ENCODE measurements at places on chromosomes 5 and 9.

GRCh38 chr5:135194573-135195269, 160.7 kb upstream of the PITX1 start:
- DNase-seq: no peak

GRCh38 chr5:129460936-129461710, 1.0 kb downstream of the ADAMTS19 start:
- no peak for DNase-seq

DNA sequence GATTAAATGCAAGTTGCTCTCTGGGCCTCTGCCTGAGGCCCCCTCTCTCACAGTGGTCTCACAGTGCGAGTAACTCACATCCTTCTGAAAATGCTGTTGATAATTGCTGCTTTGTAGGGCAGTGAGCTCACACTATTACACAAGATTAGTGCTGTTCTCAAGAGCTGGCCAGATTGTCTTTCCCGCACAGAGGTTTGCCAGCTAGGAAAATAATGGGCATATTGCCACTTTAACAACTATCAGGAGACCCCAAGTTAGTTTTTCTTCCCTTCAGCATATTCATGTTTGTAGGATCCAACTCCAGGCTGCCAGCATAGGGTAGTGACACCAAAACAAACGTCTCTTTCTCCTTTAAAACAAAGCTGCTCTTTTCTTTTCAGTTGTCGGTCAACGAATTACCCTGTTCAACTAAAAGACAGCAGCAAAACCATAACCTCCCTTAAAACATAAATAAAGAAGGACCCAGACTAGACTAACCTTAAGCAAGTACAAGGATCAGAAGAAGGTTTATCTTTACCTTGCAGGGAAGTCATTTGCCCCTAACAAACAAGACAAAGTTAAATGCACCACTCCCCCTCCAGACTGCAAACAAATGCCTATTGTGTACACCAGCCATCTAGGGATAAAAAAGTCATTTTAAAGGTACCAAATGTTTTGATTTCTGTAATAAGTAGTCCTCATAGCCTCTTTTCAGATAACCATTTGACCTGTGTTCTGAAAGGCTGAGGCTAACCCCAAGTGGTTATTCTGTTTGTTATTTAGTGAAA, 91.4 kb downstream of the VCAN start:
- DNase-seq: no peak

GRCh38 chr5:136053336-136054141, 24.8 kb downstream of the TGFBI start:
- no peak for DNase-seq

DNA sequence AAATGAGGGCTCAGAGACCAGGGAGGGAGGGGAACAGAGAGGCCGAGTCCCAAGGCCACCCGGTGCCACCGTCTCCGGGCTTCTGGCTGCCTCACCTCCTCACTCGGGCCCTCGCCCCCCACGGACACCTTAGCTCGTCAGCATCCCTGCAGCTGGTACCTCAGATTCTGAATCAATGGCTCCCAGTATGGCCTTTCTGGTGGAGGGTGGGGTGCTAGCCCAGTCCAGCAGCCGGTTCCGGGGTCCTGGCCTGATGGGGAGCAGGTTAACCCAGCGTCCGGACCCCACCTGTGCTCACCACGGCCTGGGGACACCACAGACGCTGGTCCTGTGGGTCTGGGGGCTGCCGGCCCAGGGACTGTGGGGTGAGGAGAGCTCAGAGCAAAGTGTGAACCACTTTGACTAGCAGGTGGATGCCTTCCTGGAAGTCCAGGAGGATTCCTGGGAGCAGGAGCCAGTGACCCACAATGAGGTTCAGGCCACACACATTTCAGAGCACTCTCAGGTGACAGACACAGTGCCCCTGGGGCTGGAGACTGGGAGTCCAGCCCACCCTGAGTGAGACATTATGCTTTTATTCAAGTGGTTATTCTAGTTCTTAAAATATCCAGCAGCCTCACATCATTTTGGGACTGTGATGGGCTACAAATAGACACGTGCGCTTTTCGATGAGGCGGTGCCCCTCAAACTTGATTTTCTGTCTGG, 53.3 kb downstream of the AHRR start:
- no peak for DNase-seq

GRCh38 chr9:107283623-107284616, 841 bp downstream of the RAD23B start:
- peak; percentile 12 for DNase-seq

- no peak for DNase-seq
Observed at GRCh38 chr5:54514841-54515432, 2.6 kb upstream of the SNX18 start.

GRCh38 chr9:89668216-89668865, 63.5 kb downstream of the GADD45G start:
- DNase-seq: peak; percentile 55

DNA sequence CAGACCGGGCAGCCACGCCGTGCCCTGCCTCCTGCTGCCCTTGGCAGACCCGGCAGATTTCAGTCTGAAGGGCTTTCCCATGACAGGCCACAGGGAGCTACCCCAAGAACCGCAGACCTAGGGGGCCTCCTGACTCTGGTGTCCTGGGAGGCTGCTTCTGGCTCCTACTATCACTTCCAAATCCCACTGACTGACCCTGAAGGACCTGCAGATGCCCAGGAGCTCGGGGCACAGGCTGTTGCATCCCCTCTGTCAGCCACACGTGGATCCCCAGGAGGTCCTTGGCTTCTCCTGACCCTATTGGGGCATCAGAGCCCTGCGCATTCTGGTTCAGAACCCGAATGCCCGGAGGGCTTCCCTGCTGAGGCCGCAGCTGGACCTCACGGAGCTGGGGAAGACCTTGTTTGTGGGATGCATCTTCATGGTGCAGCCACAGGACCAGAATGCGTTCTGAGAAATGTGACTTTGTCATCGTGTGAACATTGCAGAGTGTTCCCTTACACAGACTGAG, 81.3 kb upstream of the IRX4 start:
- no peak for DNase-seq

- no peak for DNase-seq
Observed at GRCh38 chr5:178212241-178213002, 8.1 kb downstream of the HNRNPAB start.

- no peak for DNase-seq
Observed at GRCh38 chr5:179779826-179780225, 14.0 kb upstream of the LTC4S start.

GRCh38 chr5:52705720-52706119, 82.0 kb upstream of the ITGA1 start:
- no peak for DNase-seq

GRCh38 chr5:132657676-132658380, at the start of gene IL13:
TSS of gene IL13 (plus strand) at chr5:132658173. CDS start at chr5:132658187, 14 bp downstream.
- DNase-seq: no peak

GRCh38 chr5:60161340-60161934, 267.9 kb upstream of the PDE4D start:
- no peak for DNase-seq

DNA sequence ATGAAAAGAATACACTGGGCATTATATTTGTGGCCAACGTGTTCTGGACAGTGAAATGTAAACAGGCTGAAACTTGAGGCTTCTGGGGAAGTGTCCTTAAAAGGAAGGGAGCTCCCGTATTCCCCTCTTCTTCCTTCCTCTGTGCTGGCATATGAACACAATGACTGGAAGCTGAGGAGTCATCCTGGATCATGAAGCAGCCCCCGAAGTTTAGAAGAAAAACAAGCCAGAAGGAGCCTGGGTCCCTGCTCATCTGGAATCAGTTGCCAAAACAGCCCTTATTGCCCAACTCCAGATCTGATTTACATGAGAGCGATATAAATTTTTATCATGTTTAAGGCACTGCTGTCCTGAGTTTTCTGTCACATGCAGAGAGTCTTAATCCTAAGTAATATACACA, 65.4 kb upstream of the SLC1A1 start:
- no peak for DNase-seq

DNA sequence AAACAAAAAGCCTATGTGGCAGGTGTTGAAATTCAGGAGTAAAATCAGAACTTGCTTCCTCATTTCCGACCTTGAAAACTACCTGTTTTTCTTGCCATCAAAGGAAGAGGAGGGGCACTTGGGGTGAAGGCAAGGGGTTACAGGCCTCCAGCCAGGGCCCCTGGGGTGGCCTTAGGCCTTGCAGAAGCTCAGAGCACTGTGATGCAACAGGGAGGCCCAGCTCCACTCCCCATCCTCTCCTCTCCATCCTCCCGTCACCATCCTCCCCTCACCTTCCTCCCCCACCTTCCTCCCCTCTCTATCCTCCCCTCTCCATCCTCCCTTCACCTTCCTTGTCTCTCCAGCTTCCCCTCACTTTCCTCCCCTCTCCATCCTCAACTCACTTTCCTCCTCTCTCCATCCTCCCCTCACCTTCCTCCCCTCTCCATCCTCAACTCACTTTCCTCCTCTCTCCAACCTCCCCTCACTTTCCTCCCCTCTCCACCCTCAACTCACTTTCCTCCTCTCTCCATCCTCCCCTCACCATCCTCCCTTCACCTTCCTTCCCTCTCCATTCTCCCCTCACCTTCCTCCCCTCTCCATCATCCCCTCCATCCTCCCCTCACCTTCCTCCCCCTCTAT, 111.6 kb downstream of the WNK2 start:
- no peak for DNase-seq

GRCh38 chr9:86585422-86586143, 231.4 kb upstream of the TUT7 start:
- no peak for DNase-seq

DNA sequence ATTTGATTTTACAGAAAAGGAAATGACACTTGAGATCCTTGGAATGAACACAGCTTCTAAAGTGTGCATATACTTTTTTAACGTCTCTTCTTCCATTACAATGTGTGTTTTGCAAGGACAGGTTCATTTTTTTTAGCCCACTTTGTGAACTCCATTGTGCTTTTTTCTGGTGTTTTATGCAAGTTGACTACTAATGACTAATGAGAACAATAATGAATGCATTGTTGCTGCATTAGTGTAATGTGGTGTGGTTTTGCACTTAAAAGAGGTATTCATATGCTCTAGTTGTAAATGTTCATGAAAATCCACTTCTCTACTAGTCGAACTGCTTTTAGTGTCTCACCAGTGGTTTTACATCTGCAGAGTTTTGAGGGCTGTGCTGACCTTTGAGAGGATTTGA, 93.6 kb downstream of the UHRF2 start:
- DNase-seq: no peak

GRCh38 chr9:107360098-107360497, 77.0 kb downstream of the RAD23B start:
- DNase-seq: no peak

- DNase-seq: no peak
Observed at GRCh38 chr9:89065921-89066320, 74.7 kb downstream of the S1PR3 start.

GRCh38 chr5:56981548-56982315, 29.8 kb upstream of the MIER3 start:
- no peak for DNase-seq

- DNase-seq: no peak
Observed at GRCh38 chr5:137073189-137073588, 425.9 kb downstream of the SPOCK1 start.

DNA sequence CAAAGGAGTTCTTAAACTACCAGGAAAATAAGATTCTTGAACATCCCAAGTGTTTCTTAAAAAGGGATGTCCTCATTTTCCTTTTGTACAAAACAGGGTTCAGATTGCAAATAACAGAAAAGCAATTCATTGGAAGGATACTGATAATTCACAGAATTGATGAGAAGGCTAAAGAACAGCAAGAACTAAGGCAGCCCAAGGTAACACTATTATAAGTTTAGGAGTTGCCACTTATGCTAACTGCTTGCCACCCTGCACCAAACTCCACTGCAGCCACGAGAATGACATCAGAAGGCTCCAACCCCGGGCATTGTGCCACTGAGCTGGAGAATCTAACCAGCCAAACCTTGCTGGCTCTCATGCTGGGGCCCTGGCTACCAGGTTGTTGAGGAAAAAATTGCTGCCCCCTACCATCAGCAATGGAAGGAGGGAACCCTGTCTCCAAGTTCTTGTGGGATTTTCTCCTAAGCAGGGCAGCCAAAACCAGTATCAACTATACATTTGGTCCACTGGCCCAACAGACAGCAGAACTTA, 123.4 kb downstream of the ARL15 start:
- no peak for DNase-seq

DNA sequence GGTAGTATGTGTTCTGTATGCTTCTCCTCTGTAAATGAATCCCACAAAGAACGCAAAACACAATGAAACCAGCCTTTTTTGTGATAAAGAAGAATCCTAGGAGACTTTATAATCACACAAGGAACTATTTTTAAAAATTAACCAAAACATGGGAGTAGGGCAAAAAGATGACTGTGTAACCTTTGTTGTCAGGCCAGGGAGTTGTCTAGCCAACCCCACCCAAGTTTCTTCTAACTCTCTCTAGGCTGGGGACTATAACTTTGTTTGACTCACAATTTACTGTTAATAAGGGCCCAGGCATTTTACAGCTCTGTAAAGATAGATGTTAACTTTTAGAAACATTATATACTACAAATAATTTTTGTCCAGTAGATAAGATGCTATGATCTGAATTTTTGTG, 176.1 kb downstream of the ADAMTS12 start:
- no peak for DNase-seq

DNA sequence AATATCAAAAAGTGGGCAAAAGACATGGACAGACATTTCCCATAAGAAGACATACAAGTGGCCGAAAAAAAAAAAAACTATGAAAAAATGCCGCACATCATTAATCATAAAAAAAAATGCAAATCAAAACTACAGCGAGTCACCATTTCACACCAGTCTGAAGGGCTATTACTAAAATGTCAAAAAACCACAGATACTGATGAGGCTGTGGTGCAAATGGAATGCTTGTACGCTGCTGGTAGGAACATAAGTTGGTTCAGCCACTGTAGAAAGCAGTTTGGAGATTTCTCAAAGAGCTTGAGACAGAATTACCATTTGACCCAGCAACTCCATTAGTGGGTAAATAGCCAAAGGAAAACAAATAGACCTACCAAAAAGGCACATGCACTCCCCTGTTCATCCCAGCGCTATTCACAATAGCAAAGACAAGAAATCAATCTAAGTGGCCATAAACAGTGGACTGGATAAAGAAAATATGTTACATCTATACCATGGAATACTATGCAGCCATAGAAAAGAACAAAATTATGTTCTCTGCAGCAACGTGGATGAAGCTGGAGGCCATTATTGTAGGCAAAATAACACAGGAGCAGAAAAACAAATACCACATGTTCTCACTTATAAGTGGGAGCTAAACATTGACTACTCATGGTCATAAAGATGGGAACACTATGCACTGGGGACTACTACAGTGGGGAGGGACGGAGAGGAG, 110.6 kb upstream of the BOD1 start:
- no peak for DNase-seq

DNA sequence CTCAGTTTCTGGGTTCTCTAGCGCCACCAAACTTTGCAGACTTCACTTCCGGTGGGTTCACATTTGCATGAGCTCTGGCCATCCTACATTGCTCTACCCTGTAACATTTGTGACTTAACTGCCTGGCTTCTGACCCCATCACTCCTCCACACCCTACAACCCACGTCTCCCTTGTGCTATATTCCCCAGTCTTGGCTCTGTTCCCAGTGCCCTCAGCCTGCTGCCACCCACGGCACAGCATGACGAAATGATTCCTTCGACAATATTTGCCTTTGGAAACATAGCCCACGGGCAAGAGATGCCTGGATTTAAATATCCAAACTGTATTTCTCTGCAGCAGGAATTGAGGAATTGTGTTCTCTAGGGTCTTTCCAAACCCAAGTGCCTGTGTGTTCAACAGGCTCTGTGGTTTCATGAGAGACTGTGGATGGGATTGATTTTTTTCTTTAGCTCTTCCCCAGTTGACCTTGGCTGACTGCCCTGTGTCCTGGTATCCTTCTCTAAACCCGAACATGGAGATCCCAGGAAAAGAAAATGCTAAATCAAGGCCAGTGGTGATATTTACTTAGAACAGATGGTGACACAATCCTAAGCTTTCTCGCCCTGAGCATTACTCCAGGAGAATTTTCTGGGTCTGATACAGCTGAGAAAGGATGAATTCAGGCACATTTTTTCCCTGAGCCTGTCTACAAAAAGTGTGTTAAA, 44.4 kb upstream of the GRIA1 start:
- peak; percentile 23 for DNase-seq
